ENCODE measurements at places on chromosomes 7 and 10.
A peak's percentile ranks its signal among the peaks of the same experiment; 100 is the strongest.

DNA sequence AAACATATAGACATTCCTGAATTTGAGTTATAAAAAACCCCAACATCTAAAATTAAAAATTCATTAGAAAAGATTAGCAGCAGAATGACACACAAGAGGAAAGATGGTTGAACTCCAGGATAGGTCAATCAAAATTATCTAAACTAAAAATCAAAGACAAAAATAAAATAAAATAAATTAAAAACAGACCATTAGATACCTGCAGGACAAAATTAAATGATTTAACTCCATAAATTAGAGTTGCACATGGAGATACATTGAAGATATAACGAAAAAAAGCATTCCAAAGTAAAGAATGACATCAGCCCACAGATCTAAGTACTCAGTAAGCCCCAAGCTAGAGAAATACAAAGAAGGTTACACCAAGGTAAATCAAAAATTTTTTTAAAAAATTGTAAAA, 226.1 kb upstream of the SORCS1 start:
- DNase-seq, result no peak

DNA sequence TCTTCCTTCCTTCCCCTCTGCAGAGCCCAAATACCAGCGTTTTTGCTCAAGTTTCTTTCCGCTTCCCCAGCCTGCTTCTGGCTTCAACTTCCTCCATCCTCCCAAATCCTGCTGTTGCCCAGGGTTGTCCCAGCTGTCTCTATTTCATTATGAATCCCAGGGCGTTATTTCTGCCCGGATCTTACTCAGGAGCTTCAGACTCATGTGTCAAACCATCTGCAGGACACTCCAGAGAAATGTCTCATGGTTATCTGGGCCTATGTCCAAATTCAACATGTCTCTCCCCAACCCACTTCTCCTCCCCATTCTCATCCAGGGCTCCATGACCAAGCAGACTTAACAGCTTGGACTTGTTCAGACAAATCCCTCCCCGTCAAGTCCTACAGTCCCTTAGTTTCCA, 15.6 kb downstream of the ARHGAP22 start:
- DNase-seq, result no peak

DNA sequence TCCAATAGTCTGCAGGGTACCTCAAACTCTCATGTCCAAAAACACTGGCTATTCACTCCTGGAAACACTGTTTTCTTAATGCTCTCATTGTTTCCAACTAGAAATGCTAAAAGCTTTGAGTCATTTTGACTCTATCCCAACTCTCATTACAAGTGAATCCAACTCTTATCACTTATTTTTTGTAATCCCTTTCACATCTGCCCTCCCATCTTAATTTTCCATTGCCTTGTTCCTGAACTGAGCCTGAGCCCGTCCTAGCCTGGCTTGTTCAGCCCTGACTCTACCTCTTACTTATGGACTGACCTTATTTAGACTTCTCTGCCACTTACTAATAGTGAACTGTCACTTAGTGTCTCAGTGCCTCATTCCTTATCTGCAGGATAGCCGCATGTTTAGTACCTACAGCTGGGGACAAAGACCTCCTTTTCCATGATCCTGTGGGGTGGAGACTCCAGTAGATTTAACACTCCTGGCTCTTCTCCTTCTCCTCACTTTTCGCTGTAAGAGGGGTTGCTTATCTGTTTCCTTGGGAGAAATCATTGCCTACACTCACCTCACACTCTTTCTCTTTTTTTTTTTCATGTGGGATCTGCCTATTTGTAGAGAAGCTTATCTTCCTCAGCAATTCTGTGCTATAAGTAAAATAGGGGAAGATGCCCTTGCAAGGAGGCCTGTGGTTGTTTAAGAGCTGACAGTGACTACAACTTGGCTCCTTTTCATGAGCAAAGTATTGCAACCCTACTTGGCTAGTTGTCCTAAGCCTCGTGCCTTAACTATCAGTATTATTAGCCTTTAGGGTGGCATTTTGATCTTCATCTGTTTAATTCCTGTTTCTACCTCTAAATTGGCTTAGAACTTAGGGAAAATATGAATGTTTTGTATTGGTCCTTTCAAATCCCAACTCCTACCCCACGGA, 56.4 kb downstream of the SLC16A12 start:
- DNase-seq, result no peak

- DNase-seq, result no peak
These were observed 327.2 kb downstream of the LHFPL3 start for GRCh38 chr7:104655592-104655991.

- DNase-seq, result no peak
These were observed 46.8 kb downstream of the TYW1B start for GRCh38 chr7:72781161-72781560.

DNA sequence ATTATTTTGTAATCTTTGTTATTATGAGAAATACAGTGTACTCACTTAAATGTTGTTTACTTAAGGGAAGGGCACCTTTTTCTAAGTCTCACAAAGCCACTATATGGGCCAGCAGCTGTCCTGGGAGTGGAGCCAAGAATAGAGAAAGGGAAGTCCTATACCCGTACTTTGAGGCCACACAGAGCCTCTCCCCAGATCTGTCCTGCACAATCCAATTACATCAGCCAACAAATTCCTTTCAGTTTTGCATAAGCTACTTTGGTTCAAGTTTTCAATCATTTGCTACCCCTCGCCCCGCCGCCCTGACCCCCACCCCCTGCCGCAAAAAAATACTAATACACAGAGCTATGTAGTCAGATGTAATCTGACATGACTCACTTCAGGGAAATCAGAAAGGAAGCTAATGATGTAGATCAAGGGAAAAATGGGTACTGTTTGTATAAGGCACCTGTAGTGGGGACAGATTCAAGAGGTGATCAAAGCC, 297.4 kb upstream of the NEBL start:
- DNase-seq, result no peak

GRCh38 chr10:50624866-50625501, 1.2 kb upstream of the SGMS1 start:
- peak; percentile 85 for DNase-seq

DNA sequence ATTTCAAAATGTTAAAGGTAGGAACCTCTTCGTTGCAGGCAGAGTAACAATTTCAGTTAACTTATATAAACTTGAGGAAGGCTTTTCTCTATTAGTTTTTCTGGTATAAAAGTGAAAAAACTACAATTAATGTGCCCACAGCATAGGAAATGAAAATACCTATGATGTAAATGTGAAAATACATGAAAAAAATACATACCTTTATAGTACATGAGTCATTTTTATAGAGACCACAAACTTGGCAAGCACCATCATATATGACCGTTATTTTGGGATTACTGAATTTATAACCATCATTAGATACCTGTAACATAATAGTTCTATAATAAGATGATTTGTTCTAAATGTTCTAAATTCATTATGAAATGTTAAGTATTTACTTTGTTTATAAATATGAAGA, 42.7 kb downstream of the VWDE start:
- no peak for DNase-seq

GRCh38 chr7:117012284-117012683, 59.0 kb downstream of the ST7 start:
- DNase-seq, result no peak

DNA sequence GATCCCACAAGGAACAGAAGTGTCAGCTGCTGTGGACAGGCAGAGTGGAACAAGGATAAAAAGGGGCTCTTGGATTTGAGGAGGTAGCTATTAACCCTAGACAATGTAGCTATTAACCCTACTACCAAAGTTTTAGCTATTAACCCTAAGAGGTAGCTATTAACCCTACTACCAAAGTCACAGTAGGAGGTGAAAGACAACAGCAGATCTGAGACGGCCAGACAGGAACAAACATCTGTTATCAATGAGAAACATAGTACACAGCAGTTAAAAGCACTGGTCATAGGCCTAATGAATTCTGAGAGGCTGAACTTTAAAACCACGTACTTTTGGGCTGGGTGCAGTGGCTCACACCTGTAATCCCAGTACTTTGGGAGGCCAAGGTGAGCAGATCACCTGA, 11.9 kb downstream of the ERCC6 start:
- DNase-seq, result no peak

DNA sequence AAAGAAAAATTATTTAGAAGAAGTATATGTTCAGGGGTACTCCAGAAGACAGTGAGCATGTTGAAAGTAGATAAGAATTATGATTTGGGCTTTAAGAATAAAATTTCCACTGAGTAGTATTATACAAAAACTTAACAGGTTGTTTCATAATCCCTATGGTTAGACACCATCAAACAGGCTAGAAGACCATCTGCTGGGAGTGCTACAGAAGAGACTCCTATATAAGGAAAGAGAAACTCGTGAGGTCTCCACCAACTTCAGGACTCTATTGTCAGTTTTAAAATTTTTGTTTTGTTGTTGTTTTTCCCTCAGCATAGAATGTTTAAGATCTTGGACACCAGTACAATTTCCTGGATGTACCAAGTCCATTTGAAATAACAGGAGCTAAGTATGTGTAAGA, 13.1 kb downstream of the DNAJC1 start:
- DNase-seq, result no peak

GRCh38 chr7:77967429-77967828, 168.9 kb downstream of the PHTF2 start:
- no peak for DNase-seq

- DNase-seq, result no peak
These were observed 3.9 kb upstream of the POU6F2 start for GRCh38 chr7:38973760-38974159.

DNA sequence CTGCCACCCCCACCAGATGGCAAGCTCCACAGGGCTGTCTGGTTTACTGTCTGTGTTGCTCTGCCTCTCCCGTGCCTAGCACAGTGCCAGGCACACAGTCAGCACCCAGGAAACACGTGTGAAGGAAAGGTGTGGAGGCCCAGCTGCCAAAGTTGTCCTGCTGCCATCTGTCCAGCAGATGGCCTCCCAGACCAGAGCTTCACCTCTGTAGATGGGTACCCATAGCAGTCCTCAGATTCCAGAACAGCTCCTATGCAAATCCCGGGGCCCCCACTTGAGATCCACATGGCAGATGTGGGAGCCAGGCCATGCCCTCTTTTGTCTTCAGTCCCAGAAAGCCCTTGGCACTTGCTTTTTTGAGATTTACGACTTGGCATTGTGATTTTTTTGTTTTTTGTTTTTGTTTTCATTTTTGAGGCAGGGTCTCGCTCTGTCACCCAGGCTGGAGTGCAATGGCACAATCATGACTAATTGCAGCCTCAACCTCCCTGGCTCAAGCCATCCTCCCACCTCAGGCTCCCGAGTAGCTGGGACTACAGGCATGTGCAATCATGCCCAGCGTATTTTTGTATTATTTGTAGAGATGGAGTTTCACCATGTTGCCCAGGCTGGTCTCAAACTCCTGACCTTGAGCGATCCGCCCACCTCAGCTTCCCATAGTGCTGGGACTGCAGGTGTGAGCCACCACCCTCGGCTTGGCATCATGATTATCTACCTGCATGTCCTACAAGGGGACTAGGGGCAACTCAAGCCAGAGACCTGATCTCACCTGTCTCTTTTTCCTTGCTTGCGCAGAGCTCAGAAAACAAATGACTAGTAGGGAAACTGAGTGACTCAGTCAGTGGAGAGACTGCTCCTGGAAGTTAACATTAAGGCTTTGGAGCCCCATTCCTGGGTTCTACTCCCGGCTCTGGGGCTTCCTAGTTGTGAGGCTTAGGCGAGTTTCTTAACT, 16.9 kb upstream of the PALD1 start:
- DNase-seq, result peak; percentile 25

DNA sequence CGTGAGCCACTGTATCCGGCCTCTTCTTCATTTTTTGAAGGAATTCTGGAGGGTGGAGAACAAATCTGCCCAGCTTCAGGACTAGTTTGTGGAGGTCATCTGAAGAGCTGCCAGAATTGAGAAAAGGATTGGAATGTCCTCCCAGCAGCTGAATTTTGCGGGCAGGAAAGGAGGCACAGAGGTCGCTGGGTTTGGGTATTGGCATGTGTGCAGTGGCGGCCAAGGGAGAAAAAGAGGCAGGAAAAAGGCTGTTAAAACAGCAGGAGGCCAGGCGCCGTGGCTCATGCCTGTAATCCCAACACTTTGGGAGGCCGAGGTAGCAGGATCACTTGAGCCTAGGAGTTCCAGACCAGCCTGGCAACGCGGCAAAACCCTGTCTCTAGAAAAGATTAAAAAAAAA, 80.4 kb downstream of the HIP1 start:
- DNase-seq, result no peak

GRCh38 chr10:48606530-48607355, 1.9 kb upstream of the ARHGAP22 start:
- no peak for DNase-seq

DNA sequence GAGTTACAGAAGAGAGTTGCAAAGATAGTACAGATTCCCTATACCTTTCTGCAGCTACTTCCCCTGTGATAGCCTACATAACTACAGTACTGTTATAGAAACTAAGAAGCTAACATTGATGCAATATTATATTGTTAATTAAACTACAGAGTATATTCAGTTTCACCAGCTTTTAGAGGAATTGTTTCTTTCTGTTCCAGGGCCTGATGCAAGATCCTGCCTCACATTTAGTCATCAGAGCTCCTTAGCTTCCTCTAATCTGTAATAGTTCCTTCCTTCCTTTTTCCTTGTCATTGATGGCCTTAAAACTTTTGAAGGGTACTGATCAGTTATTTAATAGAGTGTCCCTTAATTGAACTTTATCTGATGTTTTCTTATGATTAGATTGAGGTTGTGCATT, 56.8 kb downstream of the SDHAF3 start:
- no peak for DNase-seq

DNA sequence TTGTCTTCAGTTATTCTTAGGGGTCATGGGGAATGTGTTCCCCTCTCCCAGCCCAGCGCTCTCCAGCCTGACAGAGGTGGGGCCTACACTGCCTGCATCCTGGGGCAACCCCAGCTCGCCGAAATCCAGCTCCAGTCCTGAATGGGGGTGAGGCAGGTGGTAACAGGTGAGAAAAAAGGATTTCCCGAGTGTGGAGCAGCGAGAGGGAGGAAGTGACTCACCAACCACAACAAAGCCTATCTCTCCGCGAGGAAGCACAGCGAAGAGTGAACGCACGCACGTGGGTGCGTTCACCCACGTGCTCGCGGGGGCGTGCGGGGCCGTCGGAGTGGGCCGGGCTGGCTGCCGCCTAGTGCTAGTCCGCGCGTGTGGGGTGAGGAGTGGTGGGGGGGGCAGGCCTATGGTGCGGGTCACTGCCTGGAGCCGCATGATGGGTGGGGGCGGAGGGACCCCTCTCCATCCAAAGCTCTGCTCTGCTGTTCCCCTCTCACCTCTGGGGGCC, 855 bp upstream of the PALD1 start:
- DNase-seq, result peak; percentile 48

DNA sequence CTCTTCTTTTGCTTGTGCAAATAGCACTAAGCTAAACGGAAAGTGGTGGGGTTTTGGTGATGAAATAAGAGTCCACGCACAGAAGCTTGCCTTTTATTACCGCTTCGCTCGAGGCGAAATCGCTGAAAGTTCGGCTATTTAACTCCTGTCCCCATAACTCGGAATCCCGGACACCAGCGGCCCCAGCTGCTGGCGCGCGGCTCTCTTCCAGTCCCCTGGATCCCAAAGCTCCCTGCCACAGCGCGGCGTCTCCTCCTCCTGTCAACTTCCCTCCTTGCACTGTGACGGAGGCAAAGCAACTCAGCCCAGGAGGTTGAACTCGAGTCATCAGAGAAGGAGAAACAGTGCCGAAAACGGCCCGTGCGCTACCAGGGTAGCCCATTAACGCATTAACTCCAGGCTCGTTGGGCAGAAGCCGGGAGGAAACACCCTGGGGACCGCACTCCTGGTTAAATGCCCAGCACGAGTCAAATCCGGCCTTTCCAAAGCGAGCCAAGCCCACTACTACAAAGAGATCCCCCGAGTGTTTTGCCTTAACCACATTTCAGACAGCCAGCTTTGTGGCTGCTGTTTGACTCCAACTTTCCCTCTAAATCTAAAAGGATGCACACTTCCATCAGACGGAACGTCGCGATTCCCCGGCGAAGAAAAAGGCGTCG, 1.3 kb downstream of the SEMA3D start:
- DNase-seq, result peak; percentile 42
